Panc1 (cell line): ENCODE measurements at places on chromosomes 3 and 15. TPM values are rescaled to one million over a fixed set of nuclear protein-coding genes. Genes with fewer than 3 reads are reported as not detected.

STAC gene
- total RNA-seq: 18.8 TPM

SMCO1 gene
- not detected for total RNA-seq

IGSF11 gene
- total RNA-seq: 0.33 TPM

SYNPR gene
- not detected for total RNA-seq

SLC15A2 gene
- total RNA-seq: 0.41 TPM

ACTC1 gene
- total RNA-seq: not detected

- no peak for DNase-seq
Measured at GRCh38 chr3:101124125-101124524, 130.9 kb upstream of the ABI3BP start.

- no peak for DNase-seq
Measured at GRCh38 chr3:178518660-178519396, 17.4 kb upstream of the KCNMB2 start.

GRCh38 chr15:73200339-73200738, 148.1 kb downstream of the NEO1 start:
- DNase-seq: no peak

DNA sequence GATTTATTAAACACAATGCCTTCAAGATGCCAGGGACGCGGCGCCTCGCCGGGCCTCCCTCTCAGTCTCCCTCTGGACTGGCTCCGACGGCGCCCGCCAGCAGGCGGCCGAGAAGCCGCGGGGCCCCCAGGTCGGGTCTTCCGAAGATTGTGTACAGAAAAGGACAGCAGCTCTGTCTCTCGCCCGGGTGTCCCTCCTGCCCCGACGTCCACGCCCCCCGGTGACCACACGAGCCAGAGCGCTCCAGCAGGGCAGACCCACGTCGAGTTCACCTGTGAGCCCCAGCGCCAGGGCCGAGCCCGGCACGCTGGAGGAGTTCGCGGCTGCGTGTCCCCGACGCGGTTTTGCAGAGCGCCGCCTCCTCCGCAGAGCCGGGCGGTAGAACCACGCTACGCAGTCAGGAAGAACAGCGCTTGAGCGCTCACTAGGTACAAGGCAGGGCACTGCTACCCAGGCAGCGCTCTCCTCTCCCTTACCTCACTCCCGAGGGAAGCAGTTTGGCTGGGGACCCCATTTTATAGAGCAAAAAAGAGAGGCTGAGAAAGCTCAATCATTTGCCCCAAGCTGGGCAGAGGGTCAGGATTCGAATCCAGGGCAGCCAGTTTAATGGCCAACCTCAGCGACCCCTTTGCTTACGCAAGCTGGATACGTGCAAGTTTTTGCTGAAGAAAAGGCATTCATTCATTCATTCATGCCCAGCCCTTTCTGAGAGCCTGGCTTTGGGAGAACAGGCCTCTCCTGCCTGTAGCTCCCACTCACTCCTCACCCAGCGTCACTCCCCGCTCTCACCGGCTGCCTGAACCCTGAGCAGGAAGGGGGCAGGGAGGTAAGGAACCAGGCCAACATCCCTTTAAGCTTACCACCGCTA, 3.0 kb upstream of the TLE3 start:
- DNase-seq: no peak

DNA sequence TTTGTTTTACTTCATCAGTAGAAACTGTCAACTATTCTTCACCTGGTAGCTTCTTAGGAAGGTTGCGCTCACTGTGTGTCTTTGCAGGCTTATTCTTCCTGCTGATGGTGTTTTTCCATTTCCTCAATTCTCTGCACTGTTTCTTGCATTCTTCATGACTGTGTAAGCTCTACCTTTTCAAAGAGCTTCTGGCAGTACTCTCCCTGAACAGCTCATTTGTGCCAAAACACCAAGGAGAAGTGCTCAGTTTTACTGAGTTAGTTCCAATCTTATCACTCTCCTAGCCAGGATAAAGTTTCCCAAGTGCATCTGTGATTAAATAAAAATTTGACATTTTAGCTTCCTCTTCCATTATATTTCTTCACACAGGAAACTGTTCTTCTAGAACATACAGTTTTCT, 339.8 kb downstream of the EPHA3 start:
- DNase-seq: no peak

DNA sequence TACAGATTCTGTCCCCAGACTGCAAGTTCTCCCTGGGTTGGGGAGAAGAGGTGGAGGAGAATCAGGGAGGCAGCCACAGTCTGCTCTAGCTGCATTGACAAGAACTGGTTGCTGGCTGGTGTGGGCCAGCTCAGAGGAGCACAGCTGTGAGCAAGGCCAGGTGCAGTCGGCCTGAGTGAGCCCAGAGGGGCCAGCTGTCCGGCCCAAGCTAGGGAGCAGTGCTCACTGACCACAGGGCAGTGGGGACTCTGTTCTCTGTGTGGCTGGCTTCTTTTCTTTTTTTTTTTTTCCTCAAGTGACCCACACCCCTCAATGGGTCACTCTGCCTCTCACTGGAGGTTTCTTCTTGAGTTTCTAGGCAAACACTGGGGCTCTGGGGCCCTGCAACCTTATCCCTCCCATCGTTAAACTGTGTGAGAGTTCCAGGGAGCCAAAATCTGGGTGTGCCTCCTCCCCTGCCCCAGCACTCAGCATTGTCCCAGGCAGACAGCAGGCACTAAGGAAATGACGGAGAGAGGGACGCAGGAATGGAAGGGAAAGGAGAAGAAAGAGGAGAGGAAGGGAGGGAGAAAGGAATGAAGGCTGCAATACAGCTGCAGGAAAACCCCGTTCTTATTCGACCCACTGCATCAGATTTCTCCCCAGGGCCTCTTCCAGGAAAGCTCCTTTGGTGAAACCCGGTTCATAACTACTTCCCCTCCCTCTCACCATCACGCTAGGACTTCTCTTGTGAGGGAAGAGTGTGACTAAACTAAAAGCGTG, 37.7 kb upstream of the HES1 start:
- no peak for DNase-seq

DNA sequence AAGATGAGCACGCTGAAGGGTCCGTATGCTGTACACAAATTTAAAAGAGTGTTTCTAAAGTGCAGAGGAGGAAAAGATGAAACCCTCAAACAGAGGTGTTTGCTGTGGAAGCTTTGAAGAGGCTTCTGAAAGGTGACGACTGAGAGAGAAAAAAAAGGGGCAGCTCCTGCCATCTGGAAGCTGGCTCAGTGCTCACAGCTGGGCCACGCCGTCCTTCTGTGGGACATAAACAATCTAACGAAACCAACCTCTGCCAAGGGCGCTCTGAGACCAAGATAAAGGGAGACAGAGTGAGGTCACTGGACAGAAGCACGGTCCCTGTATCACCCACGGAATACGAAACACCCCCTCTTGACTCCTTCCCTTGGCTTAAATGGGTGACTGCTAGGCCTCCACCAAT, 96.3 kb upstream of the SLC6A6 start:
- no peak for DNase-seq

DNA sequence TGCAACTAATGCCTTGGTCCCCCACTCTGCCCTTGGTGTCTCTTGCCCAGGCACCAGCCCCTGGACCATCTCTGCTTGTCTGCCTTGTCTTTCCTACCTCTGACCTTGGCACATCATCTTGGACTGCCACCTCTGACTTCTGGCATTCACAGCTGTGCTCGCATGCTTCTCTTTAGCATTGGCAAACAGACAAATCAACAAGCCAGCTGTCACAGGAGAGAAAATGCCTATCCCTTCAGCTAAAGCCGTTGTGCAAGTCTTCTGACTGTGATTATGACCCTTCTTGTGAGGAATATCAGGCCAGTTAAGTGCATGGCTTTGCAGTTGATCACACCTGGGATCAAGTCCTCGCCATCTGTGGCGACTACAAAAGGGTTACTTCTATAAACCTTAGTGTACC, 84.6 kb downstream of the PRICKLE2 start:
- DNase-seq: no peak

DNA sequence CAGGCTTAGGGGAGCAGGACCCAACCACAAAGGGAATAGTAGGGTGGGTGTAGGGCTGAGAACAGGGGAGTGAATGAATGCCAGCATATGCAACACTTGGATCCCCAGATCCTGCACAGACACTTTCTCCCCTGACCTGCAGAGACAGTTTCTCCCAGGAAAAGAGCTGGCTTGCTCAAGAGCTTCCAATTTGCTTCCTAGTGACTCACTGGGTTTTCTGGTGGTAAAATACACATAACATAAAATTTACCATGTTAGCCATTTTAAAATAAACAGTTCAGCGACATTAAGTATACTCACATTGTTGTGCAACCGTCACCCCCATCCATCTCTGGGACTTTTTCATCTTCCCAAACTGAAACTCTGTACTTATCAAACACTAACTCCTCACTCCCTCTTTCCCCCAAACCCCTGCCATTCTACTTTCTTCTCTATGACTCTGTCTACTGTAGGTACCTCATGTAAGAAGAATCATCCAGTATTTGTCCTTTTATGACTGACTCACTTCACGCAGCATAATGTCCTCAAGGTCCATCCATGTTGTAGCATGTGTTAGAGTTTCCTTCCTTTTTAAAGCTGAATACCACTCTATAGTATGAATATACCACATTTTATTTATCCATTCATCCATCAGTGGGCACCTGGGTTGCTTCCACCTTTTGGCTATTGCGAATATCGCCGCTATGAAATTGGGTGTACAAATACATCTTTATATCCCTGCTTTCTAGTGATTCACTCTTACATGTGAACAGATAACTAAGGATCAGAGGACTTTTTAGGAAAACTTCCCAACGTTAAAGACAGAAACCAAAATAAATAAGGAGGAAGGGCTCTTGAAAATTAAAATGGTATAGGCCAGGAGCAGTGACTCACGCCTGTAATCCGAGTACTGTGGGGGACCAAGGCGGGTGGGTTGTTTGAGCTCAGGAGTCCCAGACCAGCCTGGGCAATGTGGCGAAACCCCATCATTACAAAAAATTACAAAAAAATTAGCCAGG, 95.6 kb upstream of the TJP1 start:
- DNase-seq: no peak

DNA sequence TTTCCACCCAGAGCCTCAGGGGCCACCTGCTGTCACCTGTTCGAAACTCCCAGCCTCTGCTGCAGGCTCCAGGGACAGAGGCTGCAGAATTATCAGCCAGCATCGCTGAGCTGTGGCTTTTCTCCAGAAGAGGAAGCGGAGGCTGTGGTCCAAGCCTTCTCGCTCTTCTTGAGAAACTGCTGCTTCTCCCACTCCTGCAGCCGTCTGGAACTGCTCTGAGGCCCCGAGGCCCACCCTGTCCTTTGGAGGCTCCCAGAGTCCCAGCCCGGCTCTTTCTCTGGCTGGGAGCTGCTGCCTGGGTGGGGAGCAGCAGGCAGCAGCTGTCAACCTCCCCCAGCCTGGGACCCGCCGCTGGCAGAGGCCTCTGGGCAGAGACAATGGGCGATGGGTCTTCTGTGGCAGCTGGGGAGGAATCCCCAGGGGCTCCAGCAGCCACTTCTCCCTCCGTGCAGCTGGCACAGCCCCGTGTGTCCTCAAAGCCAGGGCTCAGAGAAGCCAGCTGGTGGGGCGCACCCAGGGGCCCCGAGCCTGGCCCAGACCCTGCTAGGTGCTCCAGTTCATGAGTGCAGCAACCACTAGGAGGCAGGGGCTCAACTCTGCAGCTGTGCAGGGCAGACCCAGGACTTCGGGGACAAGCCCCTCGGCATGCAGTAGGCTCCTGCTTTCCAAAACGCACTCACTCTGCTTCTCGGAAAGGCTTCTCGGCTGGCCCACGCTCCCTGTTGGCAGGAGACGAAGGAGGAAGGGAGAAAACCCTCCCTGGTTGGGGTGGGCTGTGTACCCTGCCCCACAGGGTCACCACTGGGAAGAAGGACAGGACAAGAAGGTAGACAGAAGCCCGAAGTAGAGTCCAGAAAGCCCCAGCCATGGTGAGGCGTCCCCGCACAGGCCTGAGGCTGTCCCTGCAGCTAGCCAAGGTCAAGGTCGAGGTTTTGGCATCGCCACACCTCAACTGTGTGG, 49.9 kb upstream of the FURIN start:
- DNase-seq: no peak

- DNase-seq: no peak
Measured at GRCh38 chr15:101000271-101000681, 81.1 kb downstream of the LRRK1 start.

DNA sequence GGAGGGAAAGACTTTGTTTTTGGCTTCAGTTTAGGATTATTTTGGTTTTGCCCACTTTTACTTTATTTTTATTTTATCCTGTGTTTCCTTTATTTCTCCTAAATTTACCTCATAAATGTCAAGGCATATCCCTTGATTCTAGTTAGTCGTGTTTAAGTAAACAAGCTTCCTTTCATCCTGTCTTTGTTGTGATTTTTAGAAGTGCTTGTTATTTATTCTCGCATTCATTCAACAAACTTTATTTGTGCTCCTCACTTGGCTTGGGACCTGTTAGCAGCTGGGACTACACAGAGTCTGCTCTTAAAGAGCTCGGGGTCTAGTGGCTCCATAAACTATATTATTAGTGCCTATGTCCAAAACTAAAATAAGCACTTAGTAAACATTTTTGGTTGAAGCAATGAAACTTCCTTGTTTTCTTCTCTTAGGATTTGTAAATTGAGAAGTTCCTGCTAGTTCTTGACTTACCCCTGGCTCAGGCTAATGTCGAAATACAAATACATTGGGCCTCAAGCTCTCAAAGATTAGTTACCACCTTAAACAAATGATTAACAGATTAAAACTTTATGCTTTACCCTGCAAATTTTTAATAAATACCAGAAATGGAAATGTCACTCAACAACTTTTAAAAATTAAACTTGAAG, 19.0 kb upstream of the DMXL2 start:
- no peak for DNase-seq

GRCh38 chr3:9308298-9308990, 54.4 kb upstream of the THUMPD3 start:
- DNase-seq: no peak

- DNase-seq: no peak
Measured at GRCh38 chr15:33098094-33099058, 96.1 kb downstream of the FMN1 start.

- no peak for DNase-seq
Measured at GRCh38 chr3:16140116-16140893, 34.2 kb upstream of the GALNT15 start.

- no peak for DNase-seq
Measured at GRCh38 chr3:125507128-125507527, 12.9 kb downstream of the SNX4 start.

DNA sequence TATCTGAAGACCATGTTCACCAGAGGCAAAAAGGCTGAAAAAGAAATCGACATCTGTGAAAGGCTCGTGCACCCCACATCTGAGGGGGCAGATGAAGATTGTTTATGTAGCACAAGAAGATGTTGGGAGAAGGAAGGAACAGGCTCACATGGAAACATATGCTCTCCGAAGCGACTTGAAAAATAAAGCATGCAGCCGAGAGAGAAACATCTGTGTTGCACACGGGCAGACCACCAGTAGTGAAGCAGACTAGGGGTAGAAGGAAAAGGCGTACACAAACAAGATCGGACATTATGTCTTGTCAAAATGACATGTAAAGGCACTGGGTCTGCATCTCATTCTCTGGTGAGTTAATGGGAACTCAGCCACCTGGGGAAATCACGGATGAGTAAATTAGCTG, 356.5 kb downstream of the ZIC4 start:
- no peak for DNase-seq

- DNase-seq: no peak
Measured at GRCh38 chr15:89450076-89451006, 46.0 kb downstream of the RHCG start.
